ENCODE measurements at places on chromosomes 13 and 19.
A peak's percentile ranks its signal among the peaks of the same experiment; 100 is the strongest.

DNA sequence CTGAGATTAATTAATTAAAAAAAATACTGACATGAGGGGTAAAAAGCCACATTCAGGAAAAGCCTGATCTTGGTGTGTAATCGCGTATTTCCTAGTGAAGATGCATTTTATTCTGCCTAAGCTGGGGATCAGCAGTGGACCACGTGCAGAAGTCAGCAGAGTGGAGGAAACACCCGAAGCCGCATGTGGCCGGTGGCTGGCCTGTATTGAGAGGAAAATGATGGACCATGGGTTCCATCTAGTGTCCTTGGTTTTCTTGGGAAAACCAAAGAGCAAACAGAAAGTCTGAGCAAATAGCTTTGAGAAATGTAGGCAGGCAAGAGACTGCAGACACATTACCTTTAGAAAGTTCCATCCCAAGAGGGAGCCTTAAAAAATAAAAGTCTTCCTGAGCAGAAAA lies 23.7 kb upstream of the SHISA2 start:
- DNase-seq, result peak; percentile 41

- no peak for DNase-seq
Measured at GRCh38 chr19:58279925-58280316, 1.2 kb downstream of the ZNF8 start.

GRCh38 chr13:36981156-36981743 lies 17.9 kb downstream of the ALG5 start:
- peak; percentile 78 for DNase-seq

GRCh38 chr19:13095393-13095784 lies 7.3 kb downstream of the LYL1 start:
- no peak for DNase-seq

GRCh38 chr19:51367255-51367564 lies 1.0 kb upstream of the ETFB start:
- no peak for DNase-seq

- no peak for DNase-seq
Measured at GRCh38 chr13:30321256-30321655, 13.9 kb upstream of the KATNAL1 start.

GRCh38 chr13:23074075-23074828 lies 106.5 kb upstream of the SGCG start:
- peak; percentile 76 for DNase-seq

DNA sequence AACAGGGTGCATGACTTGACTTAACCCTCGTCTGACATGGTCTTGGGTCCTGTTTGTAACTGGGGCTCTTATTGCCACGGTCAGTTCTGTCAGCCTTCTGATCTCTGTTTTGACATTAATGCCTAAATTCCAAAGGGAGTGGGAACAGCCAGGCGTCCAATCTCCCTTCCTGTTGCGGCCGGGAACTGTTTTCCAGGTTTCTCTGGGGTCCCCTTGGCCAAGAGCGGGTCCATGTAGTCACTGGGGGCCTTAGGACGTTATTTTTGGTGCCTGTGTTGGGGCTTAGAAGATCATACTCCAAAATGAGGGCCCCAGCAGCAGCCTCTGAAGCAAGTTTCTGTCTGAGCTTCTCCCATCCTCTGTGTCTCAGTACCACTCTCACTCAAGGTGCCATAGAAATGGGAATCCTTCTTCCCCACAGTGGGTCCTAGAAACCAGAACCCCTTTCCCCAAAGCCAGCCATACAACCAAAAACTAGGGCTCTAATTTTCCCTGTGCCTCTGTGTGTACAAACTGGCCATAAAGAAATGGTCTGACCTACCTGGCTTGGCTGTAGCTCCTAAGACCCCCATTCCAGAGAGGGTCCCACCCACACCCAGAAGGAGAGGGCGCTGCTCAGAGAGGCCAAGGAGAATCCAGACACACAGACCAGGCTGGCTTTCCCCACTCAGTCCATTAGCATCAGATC lies 50.4 kb downstream of the C13orf46 start:
- no peak for DNase-seq

- no peak for DNase-seq
Measured at GRCh38 chr13:40031031-40031430, 375.6 kb downstream of the COG6 start.

DNA sequence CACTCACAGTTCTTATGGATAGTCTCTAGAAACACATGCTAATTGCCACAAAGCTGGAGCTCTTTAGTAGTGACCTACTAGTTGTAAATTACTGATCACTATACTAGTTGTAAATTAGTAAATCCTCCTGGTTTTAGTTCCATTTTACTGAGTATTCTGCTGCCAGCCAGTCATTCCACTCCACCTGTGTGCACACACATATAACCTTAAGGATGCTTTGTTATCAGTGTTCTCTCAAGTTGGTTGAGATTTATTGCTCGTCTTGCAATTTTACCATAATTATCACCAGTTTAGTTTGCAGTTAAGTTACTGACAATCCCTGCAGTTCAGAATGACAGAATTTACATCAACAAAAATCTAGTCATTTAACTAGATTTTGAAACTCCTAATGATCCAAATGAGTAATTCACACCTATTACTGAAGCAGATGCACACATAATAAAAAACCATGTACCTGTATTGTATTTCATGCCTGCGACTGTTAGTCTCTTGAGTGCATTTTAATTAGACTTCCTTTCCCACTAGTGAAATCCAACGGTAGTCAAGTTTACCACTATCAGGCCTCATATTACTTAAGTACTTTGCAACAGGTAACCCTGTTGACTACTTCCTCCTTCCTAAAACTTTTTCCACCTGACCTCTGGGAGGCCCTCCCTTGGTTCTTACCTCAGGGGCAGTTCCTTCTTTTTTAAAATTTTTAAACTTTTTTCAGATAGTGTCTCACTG lies 7.6 kb downstream of the TPT1 start:
- DNase-seq, result no peak

DNA sequence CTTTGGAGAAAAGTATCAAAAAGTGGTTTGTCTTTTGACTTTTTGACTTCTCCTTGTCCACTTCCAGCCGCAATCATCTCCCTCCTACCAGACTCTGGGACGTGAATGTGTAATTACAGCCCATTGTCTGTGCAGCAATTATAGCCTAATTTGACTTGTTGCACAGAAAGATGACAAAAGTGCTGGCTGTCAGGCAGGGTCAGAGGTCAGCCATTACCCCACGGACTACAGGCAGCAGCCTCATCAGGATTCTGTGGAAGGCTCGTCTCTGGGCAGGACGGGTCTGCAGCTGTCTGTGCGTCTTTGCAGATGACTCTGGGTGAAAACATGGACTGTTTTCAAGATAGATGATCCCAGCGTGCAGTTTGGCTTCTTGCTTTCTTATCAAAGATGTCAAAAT lies 102.2 kb upstream of the EDNRB start:
- DNase-seq, result no peak

- DNase-seq, result no peak
Measured at GRCh38 chr13:67635754-67636153, 405.6 kb upstream of the PCDH9 start.

All from NCI-H526 (cell line).